ENCODE measurements at places on chromosomes 1 and 21.

GRCh38 chr1:87399701-87400100 is 71.0 kb downstream of the LMO4 start:
- peak; percentile 45 for DNase-seq

DNA sequence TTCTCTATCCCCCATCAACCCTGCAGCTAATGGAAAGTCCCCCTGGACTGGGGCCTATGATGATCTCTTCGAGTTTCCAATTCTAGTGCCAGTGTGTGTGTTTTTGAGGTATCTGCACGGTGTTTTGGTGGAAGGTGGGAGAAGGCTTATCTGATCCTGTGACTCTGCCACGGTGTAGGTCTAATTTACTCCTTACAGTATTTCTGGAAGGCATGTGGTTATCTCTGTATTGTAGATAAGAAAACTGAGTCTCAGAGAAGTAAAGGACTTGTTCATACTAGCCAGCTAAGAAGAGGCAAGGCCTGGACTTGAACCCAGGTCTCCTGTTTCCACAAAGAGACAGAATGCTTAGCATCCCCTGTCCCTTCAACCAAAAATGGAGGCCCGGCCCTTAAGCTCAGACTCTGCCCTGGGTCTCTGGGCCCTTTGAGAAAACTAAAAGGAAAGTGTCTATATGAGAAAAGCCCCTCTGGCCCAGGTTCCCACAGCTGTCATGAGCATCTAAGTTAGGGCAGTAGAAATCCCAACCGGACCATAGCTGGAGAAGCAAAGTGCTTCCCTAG is 20.3 kb downstream of the RIMS3 start:
- DNase-seq, result no peak

- peak; percentile 71 for DNase-seq
Observed at GRCh38 chr1:70499695-70500094, 88.6 kb downstream of the CTH start.

- DNase-seq, result no peak
Observed at GRCh38 chr1:47689894-47690293, 252.1 kb downstream of the FOXD2 start.

DNA sequence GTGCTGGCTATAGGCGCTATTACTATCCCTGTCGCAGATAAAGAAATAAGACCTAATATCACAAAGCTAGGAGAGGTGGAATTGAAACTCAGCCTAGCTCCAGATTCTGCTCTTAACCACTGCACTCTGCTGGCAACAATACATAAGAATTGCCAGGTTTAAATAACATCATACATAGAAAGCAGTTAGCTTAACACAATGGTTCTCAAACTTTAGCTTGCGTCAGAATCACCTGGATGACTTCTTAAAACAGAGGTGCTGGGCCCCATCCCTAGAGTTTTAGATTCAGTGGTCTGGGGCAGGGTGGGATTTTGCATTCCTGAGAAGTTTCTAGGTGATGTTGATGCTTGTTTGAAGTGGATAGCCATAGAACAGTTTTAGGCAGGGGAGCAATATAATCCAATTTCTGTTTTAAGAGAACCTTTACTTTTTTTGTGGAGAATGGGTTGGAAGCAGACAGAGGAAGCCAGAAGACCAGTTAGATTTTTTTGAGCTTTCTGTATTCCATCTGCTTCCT is 1.1 kb upstream of the POMGNT1 start:
- no peak for DNase-seq

DNA sequence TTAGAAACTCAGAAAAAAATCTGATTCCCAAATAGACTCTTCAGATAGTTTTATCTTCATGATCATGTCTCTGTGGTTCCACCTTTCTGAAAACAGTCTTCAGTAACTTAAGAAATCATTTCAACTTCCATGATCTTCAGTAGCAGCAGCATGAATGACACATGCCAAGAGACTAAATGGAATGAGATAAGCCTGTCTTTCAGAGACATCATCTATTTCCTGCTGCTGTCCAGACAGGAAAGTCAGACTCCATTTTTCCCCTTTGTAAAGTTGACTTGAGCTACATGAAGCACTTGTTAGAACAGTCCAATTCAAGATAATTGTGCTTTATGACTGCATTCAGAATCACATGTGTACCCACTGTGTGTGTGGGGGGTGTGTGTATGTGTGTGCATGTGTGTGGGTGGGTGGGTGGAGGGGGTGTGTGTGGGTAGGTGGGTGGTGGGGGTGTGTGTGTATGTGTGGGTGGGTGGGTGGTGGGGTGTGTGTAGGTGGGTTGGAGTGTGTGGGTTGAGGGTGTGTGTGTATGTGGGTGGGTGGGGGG is 58.8 kb downstream of the CLIC4 start:
- DNase-seq, result peak; percentile 31

GRCh38 chr21:41213021-41213420 is 45.1 kb downstream of the BACE2 start:
- DNase-seq, result no peak

All from epithelial cell of esophagus (primary cell).